ENCODE measurements at places on chromosomes 2 and 18.

DNA sequence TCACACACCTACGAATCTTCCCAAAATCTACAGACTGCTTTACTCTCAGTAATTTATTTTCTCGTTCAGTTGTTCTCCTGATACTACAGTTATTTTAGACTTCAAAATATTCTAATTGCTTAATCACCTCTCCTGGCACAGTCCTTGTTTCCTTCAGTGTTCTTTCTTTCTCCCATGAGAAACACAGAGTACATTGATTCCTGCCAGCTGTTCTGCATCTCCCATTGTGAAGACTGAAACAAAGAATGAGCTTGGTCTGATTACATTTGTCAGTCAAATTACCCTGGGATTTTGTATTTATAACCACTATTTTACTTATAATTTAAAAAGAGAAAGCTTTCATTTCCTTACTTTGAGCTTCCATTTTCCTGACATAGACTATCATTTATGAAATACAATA lies 63.9 kb upstream of the TANK start:
- DNase-seq, result peak; percentile 61

DNA sequence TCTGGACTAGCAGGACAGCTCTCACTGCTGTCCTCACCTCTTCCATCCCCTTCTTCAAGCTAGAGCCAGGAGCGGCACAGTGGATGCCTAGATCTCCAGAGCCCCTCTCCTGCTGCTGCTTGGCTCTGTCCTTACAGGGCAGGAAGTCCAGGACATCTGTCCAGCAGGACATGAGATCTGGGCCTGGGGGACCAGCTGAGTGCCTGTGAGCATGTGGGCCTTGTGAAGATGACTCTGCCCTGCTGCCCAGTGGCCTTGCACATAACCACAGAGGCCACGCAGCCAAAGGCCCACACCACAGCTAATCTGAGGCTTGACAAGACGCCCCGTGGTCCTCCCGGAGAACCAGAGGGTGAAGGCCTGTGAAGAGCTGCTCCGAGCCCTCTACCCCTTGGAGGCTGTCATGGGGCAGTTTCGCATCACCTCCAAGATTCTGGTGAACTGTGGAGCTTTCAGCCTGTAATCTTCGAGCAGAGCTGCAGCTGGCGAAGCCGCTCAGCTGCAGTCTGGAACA lies 516.7 kb upstream of the HS6ST1 start:
- no peak for DNase-seq

- peak; percentile 56 for DNase-seq
Measured at GRCh38 chr18:6543330-6543908, 128.7 kb upstream of the L3MBTL4 start.

- no peak for DNase-seq
Measured at GRCh38 chr2:2332381-2332780, 1.3 kb upstream of the MYT1L start.

DNA sequence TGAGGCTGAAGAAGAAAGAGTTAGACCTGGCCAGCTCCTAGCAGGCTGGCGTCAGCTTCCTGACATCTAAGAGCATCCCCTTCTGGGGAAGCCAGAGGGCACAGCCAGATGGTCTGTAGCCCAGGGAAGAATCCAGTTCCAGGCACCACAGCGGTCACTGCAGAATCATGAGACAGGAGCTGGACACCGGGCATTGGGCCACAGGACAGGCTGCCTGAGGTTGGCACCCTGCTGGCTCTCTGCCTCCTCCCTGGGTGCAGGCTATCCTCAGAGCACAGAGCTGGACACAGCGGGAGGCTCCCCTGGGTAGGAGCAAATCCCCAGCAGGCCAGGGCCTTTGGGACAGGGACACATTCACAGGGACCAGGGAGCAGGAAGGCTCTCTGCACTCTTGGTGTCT lies 19.8 kb upstream of the ATOH8 start:
- no peak for DNase-seq

- DNase-seq, result no peak
Measured at GRCh38 chr2:13711154-13711553, 921.4 kb upstream of the LRATD1 start.

GRCh38 chr2:201680743-201681142 lies 17.7 kb downstream of the MPP4 start:
- DNase-seq, result peak; percentile 21

DNA sequence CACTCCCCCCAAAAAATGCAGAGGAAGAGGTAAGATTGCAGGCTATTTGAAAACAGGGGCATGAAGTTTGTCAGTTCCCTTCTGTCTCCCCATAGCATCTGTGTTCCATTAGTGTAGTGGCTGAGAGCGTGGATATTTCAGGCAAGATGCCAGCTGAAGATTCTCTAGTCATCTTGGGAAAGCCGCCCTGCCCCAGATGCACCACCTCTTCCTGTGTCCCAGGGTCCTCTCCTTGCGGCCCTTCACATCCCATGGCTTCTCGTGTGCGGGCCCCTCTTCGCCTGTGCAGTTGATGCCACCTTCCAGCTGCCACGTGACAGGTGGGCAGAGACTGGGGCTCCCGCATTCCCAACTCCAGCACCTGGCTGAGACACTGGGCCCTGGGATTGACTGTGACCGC lies 16.1 kb downstream of the TMEM127 start:
- DNase-seq, result peak; percentile 93

DNA sequence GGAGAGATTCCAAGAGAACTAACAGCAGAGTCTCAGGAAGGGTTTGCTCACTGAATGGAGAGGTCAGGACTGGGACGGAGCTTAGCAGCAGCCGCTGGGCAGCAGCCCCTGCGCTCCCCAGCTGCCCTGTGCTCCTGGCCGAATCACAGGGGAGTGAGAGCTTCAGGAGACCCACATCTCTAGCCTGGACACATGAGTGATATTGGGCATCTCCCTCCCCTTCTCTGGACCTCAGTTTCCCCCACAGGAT lies 511 bp downstream of the MATN3 start:
- DNase-seq, result no peak

GRCh38 chr2:120233292-120233691 lies 10.1 kb upstream of the TMEM185B start:
- no peak for DNase-seq

DNA sequence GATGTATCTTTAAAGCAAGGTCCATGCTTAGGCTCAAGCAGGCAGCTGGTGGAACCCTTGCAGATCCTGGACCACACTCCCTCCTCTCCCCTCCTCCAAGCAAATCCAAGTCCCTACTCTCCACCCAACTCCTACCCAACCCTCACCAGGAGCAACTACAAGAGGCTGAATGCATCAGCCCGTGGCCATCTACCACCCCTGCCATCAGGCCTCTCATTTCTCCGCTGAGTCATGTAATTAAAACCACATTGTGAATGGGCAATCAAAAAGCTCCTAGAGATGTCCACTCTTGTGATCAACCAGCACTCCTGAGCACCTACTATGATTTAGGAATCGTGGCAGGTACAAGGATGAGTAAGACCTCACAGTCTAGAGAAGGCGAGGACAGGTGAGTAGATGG lies 142.2 kb upstream of the CAPN13 start:
- DNase-seq, result peak; percentile 58

- no peak for DNase-seq
Measured at GRCh38 chr18:48000701-48001100, 70.2 kb upstream of the SMAD2 start.

GRCh38 chr2:145380436-145381017 lies 860.6 kb upstream of the ZEB2 start:
- peak; percentile 84 for DNase-seq

DNA sequence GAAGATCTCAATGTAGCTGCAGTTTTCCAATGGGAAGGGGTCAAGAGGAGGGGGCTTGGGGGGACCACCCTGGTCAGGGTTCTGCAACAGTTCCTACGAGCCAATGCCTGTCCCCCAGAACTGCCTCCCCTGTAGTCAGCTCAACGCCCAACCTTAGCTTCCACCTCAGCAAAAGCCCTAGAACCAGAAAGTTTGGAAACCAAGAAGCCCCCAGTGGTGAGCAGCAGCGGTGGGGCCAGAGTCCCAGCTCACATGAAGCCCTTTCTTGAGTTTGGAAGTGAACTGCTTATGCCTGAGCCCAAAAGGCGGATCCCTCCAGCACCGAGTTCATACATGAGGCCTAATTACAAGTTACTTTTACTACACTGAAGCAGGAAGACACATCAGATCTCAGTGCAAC lies 162.4 kb downstream of the HDAC4 start:
- no peak for DNase-seq

DNA sequence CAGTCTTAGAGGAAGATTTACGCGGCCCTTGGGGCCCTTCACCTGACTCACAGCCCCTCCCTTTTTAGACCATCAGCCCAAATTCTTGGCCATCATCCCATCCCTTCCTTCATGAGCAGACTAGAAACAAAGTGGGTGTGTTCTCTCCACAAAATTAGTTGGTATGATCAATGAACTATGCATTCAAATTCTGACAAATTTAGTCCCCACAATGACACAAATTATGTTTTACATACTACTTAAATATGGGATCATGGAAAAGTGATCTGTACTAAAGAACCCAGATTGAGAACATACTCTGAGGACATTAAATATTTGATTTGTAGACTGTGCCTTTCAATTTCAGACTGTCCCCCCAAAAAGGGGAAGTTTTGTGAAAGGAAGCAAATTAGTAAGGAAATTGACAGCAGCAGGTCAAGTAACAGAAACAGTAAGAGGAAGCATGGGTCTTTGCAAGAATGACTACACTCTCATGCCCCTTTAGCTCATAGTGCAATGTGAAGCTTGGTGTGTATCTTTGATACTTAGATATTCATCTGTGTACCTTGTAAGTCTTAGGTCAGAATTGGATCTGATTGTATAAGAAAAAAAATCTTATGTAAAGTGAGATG lies 2.2 kb upstream of the MAPRE2 start:
- DNase-seq, result no peak

DNA sequence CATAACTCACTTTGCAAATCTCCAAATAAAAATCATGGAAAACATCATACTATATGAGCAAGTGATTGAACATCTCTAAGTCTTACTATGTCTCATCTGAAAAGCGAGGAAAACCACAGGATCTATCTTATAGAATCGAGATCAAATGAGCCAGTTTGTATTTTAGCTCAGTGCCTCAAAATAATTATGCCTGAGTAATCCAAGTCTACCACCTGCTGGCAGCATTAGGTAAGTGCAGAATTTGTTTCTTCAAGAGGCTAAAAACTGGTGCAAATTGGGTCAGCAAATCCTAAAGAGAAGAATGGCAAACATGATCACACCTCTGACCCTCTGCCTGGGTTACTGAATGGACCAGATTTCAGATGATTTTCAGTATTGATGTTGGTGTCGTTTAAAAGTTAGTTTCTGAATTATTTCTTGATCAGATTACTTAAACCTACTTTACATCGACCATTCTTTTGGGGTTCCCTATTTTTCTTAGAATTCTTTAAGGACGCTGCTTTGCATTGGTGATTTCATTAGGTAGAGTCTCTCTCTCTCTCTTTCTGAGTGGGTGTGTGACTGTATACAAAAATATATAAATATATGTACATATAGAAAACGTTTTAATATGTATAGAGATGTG lies 12.7 kb upstream of the FHOD3 start:
- peak; percentile 74 for DNase-seq

GRCh38 chr2:216242365-216242764 lies 129.9 kb downstream of the MARCHF4 start:
- no peak for DNase-seq

- DNase-seq, result no peak
Measured at GRCh38 chr18:34583895-34584294, 126.2 kb upstream of the DTNA start.

GRCh38 chr18:22858121-22858520 lies 75.0 kb upstream of the RBBP8 start:
- no peak for DNase-seq

DNA sequence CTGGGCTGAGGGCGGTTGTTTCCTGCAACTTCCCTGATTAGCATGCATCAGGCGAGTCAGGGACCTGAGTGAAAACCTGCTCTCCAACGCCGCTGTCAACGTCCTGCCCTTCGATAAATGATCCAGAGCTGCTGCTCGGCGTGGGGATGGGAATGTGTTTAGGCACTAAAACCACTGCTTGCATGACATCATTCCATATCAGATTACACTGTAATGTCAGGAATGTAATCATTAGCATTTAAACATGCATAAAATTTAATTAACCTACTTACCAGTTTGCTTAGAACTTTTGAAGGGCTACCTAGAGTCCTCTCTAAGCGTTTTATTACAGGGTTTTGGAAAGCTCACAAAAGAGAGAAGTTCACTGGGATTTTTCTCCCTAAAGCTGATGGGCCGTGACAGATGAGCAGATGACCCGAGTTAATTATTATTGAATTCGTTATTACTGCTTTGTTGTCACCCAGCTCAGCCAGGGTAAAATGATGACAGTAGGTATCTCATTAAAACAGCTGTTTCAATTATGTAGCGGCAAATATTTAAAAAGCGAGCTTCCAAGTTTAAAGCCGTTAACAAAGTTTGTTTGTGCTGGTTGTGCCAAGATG lies 685.6 kb upstream of the SALL3 start:
- DNase-seq, result no peak

DNA sequence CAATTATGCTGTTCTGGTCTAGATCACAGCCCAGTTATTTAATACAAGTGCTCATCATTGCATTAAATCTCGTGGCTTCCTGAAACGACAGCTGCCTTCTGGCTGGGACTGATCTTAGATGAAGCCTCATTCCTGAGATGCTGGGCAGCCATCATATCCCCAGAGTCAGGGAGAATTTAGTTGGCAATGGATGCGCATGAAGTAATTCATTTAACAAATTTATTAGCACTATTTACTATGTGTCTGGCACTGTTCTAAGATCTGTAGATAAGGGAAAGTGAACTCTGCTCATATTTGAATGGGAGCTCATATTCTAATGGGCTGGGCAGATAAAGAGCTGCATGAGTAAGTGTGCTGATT lies 244.7 kb downstream of the KCNS3 start:
- DNase-seq, result no peak

GRCh38 chr2:181396256-181397123 lies 60.7 kb upstream of the ITGA4 start:
- peak; percentile 19 for DNase-seq

DNA sequence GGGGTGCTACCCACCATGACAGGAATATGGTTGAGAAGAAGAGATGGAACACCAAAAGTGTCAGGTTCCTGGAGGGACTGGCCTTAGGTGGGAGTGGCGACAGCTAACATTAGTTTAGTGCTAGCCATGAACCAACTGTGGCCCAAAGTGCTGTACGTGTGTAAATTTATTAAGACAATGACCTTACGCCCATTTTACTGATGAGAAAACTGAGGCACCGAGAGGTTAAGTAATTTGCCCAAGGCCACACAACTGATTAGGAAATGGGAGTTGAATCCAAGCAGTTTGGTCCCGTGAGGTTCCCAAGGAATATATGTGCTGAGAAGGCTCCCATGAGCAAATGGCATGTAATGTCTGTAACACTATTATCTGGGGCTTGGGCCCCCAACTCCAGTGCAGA lies 109.5 kb upstream of the SLC1A4 start:
- no peak for DNase-seq

- DNase-seq, result peak; percentile 74
Measured at GRCh38 chr2:200430017-200430416, 79.9 kb downstream of the KCTD18 start.
